ENCODE measurements at places on chromosomes 11 and 22. TPM values are rescaled to one million over a fixed set of nuclear protein-coding genes. Genes with fewer than 3 reads are reported as not detected.

MFRP gene
- not detected for total RNA-seq

- no peak for DNase-seq
Observed at GRCh38 chr11:43555816-43556611, 124.5 kb upstream of the HSD17B12 start.

DNA sequence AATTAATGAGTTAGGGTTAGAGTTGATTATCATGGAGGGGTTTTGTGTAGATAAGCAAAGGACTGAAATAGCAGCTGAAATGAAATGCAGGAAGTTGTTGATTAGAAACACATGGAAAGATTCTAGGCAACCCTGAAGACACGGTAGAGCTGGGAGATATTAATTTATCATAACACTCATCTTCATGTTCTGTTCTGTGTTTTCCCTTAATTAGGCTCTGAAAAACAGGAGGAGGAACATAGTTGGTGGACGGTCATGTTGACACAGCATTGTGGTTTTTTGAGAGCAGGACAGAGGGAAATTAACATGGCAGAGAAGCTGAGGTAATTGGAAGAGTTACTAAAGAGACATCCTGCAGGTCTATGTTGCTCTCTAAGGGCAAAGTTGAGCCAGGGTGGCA lies 138.8 kb upstream of the UBASH3B start:
- DNase-seq = no peak

DNA sequence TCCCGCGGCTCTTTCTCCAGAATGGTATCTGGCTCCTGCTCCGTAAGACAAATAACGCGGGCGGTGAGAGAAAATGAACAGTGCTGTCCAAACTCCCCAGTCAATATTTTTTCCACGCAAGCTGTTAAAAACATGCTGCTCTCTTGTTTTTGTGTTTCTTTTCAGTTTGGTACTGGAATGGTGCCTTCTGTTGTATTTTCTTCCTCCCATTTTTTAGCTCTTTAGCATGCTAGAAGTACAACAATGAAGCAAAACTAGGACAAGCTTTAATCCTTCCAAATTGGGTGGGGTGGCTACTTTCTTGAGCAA lies 599 bp upstream of the PPP2R1B start:
- DNase-seq = no peak

DNA sequence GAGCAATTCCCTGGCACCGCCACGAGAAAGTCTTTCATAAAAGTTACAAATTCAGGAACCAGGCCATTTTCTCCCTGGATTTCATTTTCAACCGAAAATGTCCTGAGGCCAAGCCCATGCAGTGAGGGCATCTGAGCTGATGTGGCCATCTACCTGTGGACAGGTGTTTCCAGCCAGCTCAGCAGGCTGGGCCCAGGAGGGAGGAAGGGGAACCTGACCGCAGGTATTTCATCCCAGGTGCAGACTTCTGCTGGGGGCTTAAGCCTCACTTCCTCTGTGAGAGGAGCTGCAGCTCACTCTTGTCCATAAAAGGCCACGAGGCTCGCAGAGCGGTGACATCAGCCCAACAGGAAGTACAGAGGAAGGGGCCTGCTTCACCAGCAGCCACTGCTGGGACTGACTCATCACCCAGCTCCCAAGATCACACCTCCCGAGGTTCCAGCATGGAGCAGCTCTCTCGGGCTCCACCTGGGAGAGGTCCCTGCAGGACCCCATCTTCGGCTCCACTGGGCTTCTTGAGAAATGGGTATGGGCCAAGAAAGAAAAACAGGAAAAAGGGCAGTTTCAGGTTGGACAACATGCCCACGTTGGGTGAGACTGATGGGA lies 56.4 kb downstream of the MYH9 start:
- peak; percentile 91 for DNase-seq

DNA sequence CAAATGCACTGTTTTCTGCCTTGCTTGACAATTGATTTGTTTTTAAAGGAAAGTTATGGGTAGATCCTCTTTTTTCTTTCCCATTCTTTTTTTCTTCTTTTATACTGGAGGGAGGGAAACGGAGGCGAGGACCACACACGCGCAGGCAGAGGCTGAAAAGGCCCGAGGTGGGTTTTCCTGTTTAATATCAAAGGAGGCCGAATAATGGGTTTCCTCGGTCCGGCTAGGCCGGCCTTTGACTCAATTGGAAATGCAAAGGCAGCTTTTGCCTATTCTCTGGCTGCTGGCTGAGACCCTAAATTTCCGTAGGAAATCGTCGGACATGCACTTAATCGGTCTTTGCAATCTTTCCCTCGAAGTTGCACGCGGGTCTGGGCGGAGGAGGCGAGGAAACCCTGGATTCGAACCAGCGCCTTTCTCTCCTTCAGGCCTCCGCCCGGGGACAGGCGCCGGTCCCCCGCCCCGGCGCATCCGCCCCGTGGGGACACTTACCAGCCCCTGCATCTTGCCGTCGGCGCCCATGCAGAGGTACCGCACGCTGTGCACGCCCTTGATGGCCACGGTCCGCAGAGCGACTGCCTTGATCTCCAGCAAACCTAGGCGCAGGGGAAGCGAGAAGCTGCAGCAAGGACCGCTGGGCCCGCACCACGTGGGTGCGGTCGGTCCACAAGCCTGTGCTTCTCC lies 911 bp downstream of the FGF19 start:
- no peak for DNase-seq

GRCh38 chr22:30909306-30909705 lies 59.3 kb downstream of the MORC2 start:
- no peak for DNase-seq

TSSK2 gene
- not detected for total RNA-seq

GRCh38 chr22:50262973-50263617 lies 1.6 kb upstream of the MAPK12 start:
- DNase-seq = no peak

DNA sequence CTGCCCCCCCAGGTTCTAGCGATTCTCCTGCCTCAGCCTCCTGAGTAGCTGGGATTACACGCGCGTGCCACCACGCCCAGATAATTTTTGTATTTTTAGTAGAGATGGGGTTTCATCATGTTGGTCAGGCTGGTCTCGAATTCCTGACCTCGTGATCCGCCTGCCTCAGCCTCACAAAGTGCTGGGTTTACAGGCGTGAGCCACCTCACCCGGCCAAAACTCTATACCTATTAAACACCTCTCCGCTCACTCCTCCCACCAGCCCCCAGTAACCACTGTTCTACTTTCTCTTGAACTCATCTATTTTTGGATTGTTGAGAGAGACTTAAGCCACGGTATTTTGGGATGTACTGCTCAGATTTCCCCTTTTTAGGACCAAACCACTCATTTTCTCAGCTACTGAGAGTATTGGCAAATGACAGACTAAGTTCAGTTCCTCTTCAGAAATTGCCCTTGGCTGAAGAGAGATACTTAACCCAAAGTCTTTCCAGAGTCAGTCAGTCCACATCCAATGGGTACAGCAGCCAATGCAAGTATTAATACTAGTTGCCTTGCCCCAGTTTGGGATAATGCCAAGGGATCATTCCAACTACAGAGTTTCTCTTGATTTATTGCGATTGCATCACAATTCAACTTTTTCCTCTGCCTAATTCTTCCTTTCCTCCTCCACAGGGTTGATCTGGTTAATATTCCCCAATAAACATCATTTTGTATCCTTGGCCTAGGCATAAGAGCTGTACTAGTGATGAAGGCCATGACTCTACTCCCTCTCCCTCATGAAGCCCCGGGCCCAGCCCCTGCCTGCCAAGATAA lies 36.8 kb upstream of the CSTF3 start:
- DNase-seq = no peak

TRPM5 gene
- not detected for total RNA-seq

- no peak for DNase-seq
Observed at GRCh38 chr11:5575152-5575551, 5.5 kb upstream of the OR52B6 start.
